Cardiac muscle cell (in vitro differentiated cells and primary cell): ENCODE measurements at places on chromosomes 11 and 22. TPM values are rescaled to one million over a fixed set of nuclear protein-coding genes. Genes with fewer than 3 reads are reported as not detected.

TMEM151A gene
- total RNA-seq, result 2.6 and 3.5 TPM in 2 replicates

OR51B4 gene
- 0.57 and 0.85 TPM in 2 replicates for total RNA-seq

- no peak overlapping the region for H3K27ac ChIP-seq
- H3K4me3 ChIP-seq, result no peak overlapping the region
- no peak for DNase-seq
- H3K36me3 ChIP-seq, result no peaks in the 10 kb centered on the region
These were observed 26.3 kb upstream of the RASD2 start for GRCh38 chr22:35514366-35514765.

- no peaks in the 10 kb centered on the region for H3K36me3 ChIP-seq
- peaks cover 11% of the 10 kb centered on the region for H3K4me1 ChIP-seq
- DNase-seq, result no peak
- no peak overlapping the region for H3K27ac ChIP-seq
- H3K4me3 ChIP-seq, result no peak overlapping the region
- no peaks in the 10 kb centered on the region for H3K27me3 ChIP-seq
These were observed 151.1 kb downstream of the FEZ1 start for GRCh38 chr11:125344846-125345420.

DNA sequence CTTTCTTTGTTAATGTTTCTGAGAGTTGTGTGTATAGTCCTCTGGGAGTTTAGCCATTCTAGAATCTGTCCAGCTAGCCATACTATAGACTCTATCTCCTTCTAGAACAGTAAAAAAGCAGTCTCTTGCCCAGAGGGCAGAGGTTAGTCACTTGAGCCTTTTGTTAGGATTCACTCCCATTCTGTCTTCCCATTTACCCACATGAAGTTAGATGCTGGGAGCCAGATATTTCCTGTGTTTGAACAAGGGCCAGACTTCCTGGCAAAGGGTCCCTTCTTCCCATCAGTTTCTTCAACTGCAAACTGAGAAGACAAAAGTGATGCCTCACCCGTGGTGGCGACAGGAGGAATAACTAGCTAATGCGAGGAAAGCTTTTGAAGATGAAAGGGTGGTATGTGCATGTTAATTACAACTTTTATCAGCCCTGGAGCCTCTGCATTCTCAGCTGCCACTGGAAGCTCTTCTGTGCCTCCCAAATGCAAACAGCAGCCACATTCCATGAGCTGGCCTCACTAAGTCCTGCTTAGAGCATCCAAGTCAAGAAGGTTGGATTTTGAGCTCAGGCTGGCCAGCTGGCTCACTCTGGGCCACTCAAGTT lies 12.8 kb downstream of the CD44 start:
- no peak overlapping the region for H3K27ac ChIP-seq
- H3K36me3 ChIP-seq, result no peaks in the 10 kb centered on the region
- H3K4me3 ChIP-seq, result no peak overlapping the region

GRCh38 chr22:24216541-24217209 lies 28.2 kb downstream of the GGT5 start:
- no peak overlapping the region for H3K27ac ChIP-seq
- no peak overlapping the region for H3K4me3 ChIP-seq
- no peaks in the 10 kb centered on the region for H3K4me1 ChIP-seq
